ENCODE measurements at places on chromosomes 3 and 15.

DNA sequence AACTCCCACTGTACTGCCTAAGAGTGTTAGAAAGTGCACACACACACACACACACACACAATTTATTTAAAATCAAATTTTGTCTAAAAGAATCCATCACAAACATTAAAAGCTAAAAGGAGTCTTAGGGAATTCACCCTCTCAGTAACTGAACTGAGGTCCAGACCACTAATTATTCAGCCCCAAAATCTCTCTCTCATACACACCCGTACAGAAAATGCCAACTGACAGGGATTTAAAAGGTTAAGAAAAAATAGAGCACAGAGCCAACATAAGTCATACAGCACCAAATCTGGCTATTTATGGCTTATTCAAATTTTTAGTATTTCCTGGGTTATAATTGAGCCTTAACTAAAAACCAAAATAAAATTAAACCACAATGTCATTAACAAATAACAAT lies 20.7 kb downstream of the GBE1 start:
- no peak for DNase-seq

- DNase-seq: peak; percentile 78
Measured at GRCh38 chr15:75153087-75153486, 48.6 kb upstream of the C15orf39 start.

- peak; percentile 51 for DNase-seq
Measured at GRCh38 chr3:136751316-136752171, 634 bp downstream of the STAG1 start.

DNA sequence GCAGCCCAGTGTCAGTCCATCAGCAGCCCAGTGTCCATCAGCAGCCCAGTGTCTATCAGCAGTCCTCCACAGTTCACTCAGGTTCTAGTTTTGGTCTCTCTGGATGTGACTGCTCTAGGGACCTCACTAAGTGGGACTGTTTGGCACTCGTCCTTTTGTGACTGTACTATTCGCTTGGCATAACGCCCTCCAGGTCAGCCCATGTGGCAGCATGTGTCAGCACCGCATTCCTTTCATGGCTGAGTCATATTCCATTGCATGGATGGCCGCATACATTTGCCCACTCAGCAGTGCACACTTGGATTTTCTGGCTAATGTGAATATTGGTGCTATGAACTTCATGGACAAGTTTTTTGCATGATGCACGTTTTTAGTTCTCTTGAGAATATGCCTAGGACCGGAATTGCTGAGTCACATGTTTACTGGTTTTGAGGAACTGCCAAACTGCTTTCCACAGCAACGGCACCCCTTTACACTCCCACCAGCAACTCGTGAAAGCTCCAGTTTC lies 16.4 kb downstream of the CHST13 start:
- peak; percentile 14 for DNase-seq

- no peak for DNase-seq
Measured at GRCh38 chr3:44516230-44516629, 38.8 kb upstream of the ZNF445 start.

DNA sequence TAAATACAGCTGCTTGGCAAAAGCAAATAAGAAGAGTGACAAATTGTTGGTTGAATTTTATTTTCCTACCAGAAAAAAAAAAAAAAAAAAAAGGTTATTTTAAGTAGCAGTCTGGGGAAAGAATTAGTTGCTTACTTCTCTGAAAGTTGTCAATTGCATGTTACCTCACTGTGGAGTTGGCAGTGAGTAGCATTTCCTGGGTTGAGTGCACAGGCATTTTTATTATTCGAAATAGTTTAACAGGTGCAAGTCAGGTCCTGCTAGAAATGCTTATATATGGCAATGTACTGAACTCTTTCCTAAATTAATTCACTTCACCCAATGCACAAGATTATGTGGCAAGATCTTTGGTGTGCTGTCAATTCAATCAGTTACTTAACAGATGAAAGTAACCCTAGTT lies 680.6 kb downstream of the EPHA3 start:
- DNase-seq: no peak

GRCh38 chr3:130014526-130014925 lies 40.0 kb downstream of the TRH start:
- DNase-seq: no peak

GRCh38 chr3:100789579-100789978 lies 80.3 kb downstream of the TFG start:
- DNase-seq: no peak

DNA sequence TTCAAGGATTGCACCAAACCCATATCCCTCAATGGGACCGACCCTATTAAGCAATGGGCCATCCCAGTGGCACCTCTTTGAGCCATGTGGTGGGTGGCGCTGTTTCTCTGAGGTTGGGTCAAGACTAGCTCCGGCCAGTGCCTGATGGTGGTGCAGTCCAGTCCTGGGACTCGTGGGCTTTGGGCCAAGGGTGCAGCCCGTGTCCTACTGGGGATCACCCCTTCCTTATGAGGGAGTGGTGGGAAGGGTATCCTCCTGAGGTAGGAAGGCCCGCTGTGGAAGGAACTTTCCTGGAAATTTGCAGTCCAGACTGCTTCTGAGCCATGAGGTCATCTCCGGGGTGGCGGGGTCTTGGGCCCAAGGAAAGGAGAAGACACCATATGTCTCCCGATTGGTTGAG lies 231.6 kb downstream of the SNRPN start:
- no peak for DNase-seq

GRCh38 chr3:32703491-32703972 lies 18.5 kb downstream of the CNOT10 start:
- no peak for DNase-seq

DNA sequence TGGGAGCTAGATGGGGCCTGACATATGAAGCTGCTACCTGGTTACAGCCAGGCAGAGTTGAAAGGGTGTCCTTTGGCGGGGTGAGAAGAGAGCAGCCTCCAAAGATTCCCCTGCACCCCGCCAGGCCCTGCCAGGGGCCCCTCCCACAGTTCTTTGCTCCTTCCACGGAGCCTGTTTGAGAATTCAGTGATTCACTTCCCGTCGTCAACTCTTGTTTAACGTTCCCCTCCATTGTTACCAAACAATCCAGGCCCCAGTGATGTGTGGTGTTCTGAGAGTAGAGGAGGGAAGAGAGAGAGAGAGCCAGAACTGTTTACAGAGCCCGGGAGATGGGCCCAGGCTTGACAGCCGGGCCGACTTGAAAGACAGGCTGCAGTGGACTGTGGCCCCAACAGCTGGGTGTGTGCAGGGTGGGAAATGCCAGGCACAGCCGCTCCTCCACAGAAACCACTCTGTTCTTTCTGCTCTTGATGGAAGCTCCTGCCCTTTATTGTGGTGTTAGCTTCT lies 81.5 kb downstream of the SMAD3 start:
- peak; percentile 80 for DNase-seq

GRCh38 chr15:42056934-42057798 lies 36.3 kb upstream of the PLA2G4E start:
- DNase-seq: no peak

DNA sequence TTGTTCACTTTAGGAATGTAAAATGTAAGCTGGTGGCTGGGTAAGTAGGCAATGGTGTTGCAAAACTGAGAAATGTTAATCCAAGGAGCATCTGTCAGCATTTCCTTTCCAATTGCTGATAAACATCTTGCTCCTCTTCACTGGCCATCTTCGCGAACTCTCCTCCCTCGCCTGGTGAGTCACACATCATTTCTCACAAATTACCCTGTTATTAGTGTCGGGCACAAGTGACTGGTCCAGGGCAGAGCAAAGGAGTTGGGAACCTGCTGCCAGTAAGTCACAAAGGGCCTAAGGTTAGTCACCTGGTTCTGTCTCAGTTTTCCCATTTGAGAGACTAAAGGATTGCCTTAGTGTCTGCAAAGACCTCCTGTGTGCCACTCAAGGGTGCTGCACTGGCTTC lies 13.0 kb downstream of the CERS3 start:
- DNase-seq: no peak

- DNase-seq: peak; percentile 44
Measured at GRCh38 chr15:45573961-45574629, 13.1 kb upstream of the BLOC1S6 start.

- no peak for DNase-seq
Measured at GRCh38 chr3:178352326-178353005, 183.8 kb upstream of the KCNMB2 start.

GRCh38 chr3:185558395-185558794 lies 6.0 kb upstream of the LIPH start:
- DNase-seq: no peak
